ENCODE measurements at places on chromosomes 11 and 22. TPM values are rescaled to one million over a fixed set of nuclear protein-coding genes. Genes with fewer than 3 reads are reported as not detected.

PGM2L1 gene
- total RNA-seq = 9.8 TPM

C11orf91 gene
- total RNA-seq = not detected

OR51B2 gene
- total RNA-seq = not detected

GRCh38 chr22:19789406-19789805 is 28.8 kb downstream of the TBX1 start:
- DNase-seq = no peak

PRG3 gene
- total RNA-seq = not detected

DNA sequence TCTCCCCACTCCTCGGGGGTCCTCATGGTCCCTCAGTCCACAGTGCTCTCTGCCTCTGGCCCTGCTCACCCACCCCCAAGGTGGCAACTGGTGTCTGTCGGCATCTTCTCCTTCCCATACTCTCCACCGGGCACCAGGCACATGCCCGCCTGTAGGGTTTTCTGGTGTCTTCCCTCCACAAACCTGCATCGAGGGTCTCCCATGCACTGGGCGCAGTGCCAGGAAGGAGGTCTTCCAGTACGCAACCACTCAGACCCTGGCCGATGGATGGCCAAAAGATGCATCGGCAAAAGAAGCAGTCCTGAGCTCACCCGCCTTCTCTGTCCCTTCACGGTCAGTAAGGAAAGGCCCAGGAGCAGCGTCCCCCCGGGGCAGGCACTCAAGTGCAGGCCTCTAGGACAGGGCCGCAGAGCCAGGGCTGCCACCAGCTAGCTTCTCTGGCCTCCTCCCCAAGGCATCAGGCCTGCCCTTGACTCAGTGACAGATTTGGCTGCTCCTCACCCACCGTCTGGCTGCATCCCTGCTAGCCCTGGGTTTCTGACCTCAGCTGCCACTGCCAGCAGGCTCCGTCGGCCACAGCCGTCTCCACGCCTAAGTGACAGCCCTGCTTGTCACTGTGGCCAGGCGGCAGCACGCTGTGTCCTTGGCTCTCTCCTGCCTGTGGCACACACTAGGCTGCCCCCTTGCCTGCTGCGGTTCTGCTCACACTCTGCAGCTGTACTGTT is 32.1 kb upstream of the IGSF9B start:
- DNase-seq = no peak

ELP4 gene
- 20.5 TPM for total RNA-seq

GRCh38 chr11:27971171-27971570 is 136.8 kb downstream of the KIF18A start:
- DNase-seq = no peak

- DNase-seq = peak; percentile 86
These were observed 22.1 kb downstream of the RIBC2 start for GRCh38 chr22:45435544-45436139.

FAM111B gene
- total RNA-seq = 46.5 TPM

- DNase-seq = no peak
These were observed 31.6 kb upstream of the MYH9 start for GRCh38 chr22:36419177-36419911.

DNA sequence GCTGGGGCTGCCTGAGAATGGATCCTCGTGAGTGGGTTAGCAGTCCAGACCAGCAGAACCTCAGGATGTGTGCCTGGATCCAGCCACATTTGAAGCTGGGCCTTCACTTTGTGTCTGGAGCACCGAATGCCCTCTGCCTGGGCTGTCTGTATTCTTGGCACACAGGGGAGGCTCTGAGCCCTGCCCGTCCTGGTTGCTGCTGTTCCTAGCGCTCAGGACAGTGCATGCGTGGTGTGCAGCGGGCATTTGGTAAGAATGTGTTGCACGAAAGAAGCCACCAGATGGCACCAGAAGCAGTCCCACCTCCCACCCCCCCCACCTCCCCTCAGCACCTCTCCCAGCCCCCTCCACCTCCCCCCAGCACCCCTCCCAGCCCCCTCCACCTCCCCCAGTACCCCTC is 4.1 kb upstream of the MAPK11 start:
- no peak for DNase-seq

GRCh38 chr22:17806437-17806836 is 32.2 kb upstream of the BID start:
- no peak for DNase-seq

DNA sequence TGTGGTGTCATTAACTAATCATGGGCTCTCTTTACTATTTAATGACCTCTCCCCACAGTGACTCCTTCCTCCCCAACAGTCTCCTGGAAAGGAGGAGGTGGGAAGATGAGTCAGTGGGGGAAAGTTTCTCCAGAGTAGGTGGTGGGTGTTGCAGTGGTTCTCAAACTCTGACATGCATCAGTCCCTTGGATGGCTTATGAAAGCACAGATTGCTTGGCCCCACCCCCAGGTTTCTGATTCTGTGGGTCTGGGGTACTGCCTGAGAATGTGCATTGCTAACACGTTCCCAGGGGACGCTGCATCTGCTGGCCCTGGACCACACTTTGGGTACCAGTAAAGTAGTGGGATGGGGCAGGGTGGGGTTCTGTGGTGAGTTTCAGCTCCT is 9.8 kb downstream of the CD82 start:
- DNase-seq = no peak

KDELR3 gene
- total RNA-seq = 0.13 TPM

DNA sequence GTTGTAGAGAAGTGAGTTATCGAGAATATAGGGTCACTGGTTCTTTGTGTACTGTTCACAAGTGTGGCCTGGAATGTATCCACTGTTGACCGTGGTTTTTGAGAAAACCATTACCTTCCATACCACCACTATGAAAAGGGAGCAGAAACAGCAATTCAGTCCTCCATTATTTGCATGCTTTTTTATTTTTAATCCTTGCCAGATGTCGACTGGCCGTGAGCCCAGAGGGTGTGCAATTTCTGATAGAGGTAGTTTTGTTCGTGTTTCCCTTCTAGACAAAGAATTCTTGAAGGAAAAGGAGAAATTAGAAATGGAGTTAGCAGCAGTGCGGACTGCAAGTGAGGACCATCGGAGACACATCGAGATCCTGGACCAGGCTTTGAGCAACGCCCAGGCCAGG is 81.7 kb downstream of the AMOTL1 start:
- DNase-seq = no peak

GRCh38 chr11:19967787-19968186 is 192.5 kb downstream of the DBX1 start:
- DNase-seq = no peak

Measured in CD8-positive, alpha-beta memory T cell (primary cell).